ENCODE measurements at places on chromosomes 7 and 10.

GRCh38 chr7:30166155-30166840 is 31.5 kb downstream of the MTURN start:
- DNase-seq = no peak

DNA sequence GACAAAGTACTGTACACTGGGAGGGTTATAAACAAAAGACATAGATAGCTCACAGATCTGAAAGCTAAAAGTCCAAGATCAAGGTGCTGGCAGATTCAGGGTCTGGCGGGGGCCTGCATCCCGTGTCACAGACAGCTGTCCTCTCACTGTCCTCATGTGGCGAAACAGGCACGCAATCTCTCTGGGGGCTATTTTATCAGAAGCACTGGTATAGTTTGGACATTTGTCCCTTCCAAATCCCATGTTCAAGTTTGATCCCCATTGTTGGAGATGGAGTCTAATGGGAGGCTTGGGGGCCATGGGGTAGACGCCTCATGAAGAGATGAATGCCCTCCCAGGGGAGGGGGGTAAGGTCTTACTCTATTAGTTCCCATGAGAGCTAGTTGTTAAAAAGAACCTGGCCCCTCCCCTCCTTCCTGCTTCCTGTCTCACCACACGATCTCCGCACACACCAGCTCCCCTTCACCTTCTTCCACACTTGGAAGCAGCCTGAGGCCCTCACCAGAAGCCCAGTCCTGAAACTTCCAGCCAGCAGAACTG is 72.5 kb upstream of the UCN3 start:
- no peak for DNase-seq

- no peak for DNase-seq
Observed at GRCh38 chr10:7233259-7233991, 177.4 kb downstream of the SFMBT2 start.

DNA sequence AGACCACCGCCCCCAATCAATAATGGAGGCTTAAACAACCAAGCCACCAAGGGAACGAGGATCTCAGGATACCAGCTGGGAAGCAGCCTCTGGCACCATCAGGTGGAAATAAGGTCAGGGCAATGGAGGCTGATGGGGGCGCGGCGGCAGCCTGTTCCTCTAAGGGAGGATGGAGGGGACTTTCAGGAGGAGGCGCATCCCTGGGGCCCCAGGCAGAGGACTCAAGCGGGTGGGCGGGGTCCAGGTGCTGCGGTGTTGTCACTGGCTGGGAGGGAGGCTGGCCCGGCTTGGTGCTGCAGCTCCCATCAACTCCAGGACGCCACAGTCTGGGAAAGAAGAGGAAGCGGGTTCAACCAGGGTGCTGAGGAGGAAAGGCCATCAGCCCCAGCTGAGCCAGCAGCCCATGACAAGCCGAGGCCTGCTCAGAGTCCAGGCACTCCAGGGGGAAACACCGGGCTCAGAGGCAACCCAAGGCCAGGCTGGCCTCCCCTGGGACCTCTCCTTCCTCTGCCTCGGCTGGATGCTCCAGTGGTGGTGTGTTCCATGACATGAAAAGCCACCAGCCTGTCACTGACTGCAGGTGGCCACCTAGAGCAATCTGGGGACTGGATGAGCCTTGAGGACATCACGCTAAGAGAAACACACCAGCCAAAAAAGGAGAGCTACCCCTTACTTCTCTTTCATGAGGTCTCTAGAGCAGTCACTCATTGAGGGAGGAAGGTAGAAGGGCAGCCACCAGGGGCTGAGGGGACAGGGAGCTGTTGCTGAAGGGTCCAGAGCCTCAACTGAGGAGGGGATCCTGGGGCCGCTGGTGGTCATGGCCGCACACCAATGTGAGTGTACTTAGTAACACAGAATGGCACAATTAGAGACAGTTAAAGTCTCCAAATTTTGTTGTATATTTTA is 4.6 kb downstream of the GIGYF1 start:
- DNase-seq = no peak

DNA sequence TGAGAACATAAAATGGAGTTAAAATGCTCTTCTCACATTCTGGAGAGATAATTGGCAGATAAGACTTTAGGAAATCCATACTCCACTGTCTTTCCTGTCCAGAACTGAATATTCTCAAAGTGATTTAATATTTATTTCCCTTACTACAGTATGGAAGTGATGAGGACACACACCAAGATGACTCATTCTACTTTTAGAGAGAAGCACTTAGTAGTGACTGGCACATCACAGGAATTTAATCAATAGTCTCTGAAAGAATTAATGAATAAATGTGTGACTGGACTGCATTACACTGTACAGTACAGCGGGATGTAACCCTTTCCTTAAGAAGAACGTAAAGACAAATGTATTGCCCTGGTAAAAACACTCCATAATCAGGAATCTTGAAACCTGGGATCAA is 116.7 kb downstream of the SEMA3E start:
- DNase-seq = no peak

Data from D341Med (cell line).